ENCODE measurements at places on chromosomes 2 and 18.

- no peak for DNase-seq
These were observed 32.9 kb upstream of the FZD5 start for GRCh38 chr2:207802650-207803049.

GRCh38 chr2:28621172-28622100 lies 125.6 kb downstream of the PLB1 start:
- DNase-seq: peak; percentile 92

DNA sequence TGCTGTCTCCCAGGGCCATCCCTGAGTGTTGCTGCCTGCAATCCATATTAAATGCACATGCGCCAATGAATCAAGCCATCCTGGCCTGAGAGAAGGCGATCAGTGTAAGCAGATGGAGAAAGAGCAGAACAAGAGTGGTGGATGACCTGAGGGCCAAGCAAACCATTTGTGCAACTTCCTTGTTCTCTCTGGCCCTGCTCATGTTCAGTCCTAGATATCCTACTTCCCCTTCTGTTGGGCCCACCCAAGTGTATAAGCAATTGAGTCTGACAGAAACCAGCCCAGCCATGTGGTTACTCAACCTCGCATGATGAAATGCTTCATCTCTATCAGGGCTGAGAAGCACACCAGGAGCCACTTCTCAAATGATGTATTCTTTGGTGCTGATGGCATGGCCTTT lies 383.1 kb upstream of the ID2 start:
- DNase-seq: no peak

DNA sequence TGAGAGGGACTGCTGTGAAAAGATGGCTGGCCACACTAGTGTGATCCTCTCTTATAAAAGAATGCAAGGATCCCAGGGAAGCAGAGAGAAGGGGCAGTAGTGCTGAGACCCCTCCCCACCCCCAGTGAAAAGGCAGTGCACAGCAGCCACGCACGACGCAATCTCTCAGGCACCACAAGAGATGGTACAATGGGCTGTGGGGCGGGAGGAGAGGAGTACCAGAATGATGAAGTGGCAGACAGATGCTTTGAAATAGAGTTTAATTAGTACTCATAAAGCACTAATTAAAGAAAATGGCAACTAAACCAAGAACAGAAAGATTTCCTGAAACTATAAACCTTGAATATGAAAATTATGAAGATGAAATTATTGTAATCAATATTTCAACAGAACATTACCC lies 29.0 kb downstream of the B4GALT6 start:
- no peak for DNase-seq

- no peak for DNase-seq
These were observed 657 bp upstream of the BIN1 start for GRCh38 chr2:127107622-127107999.

- DNase-seq: peak; percentile 93
These were observed 8.1 kb downstream of the SMAD7 start for GRCh38 chr18:48942554-48943261.

- DNase-seq: no peak
These were observed 161.6 kb upstream of the NCK2 start for GRCh38 chr2:105582952-105583660.

DNA sequence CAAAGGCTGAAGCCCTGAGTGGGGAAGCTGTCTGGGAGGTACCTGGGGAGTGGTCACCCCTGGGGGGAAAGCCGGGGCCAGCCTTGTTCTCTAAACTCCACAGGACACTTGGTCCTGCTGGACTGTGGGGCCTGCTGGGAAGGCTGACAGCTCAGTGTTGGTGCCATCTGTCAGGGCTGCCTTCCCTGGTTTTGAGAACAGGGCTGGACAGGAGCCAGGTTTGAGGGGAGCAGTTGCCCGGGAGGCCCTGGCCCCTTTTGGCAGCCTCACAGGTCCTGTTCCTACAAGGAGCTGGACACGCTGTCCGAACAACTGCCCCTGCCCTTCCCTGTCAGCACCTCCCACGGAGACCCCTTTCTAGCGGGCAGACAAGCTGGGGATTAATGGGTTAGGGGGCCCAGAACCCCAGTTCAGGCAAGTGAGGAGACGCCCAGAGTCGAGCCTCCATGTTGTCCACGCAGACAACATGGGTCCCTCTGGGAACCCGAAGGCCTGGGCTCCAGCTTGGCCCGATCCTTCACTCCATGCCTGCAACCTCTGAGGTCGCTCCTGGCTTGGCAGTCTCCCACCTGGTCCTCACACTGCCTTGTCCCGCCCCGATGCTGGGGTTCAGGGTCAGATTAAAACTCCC lies 40.8 kb downstream of the ATOH8 start:
- no peak for DNase-seq

DNA sequence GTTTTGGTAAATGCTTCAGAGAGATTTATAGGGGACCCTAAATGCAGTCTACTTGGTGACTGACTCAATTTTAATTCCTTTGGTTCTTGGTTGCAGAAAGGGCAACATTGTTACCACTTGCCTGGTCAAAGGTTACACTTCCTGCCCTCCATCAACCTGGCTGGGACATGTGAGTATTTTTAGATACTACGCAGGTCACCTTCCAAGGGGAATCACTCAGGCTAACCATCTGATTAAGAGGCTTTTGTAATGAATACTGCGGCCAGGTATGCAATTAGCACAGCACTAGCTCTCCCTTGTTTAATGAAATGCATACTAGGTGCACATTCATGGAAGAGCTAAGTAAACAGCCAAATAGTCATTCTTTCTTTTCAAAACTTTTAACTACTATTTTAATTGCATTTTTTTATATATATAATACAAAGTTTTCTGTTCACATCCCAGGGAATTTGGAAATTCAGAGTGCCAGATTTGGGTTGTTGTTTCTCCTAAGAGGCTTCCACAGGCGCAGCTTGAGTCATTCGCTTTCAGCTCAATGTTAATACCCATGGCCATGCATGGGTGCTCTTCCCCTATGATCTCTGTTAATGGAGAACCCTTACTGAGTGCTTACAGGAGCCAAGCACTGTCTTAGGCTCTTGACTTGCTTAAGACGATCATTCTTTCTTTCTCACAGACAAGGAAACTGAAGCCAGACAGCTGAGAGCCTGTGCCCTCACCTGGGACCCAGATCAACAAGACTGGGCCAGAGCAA lies 152.2 kb downstream of the MTX2 start:
- DNase-seq: no peak

- DNase-seq: no peak
These were observed 200.7 kb downstream of the RPIA start for GRCh38 chr2:88892207-88892606.

- no peak for DNase-seq
These were observed 407.2 kb upstream of the NETO1 start for GRCh38 chr18:73274812-73275621.

DNA sequence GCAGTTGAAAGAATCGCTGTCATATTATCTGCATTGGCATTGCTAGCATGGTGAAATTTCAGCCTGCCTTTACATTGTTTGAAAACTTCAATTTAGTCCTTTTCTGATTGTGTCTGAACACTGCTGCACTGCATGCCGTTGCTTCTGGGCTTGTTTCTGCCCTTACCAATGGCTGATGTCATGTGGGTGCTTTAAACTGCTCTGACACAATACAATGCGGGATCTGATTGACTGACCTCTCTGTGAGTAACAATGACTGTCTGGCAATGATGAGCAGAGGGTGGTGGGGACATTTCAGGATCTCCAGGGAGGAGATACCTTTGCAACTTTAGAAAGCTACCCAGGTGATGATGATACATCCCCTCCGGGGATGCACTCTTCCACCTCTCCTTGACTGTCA lies 119.5 kb upstream of the ZBTB14 start:
- DNase-seq: no peak

- no peak for DNase-seq
These were observed 49.8 kb downstream of the LDLRAD4 start for GRCh38 chr18:13268158-13269012.

- DNase-seq: no peak
These were observed 66.4 kb upstream of the BOD1L2 start for GRCh38 chr18:57080479-57080878.

DNA sequence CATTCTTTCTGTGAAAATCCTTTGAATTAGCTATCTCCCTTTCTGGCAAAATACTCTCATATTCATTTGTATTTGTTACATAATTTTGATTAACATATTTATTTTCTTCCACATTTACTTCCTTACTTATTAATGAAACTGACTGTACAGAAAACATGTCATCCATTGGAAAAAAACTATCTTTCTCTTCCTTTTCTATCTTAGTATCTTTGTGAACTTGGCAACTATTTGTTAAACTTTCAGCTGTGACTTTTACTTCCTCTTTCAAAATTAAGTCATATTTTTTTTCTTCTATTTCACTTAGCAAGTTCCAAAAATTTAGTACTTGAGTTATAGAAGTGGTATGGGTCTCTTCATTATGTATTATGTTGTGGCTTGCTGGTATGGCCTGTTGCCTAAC lies 2.6 kb downstream of the RAD51AP2 start:
- no peak for DNase-seq

DNA sequence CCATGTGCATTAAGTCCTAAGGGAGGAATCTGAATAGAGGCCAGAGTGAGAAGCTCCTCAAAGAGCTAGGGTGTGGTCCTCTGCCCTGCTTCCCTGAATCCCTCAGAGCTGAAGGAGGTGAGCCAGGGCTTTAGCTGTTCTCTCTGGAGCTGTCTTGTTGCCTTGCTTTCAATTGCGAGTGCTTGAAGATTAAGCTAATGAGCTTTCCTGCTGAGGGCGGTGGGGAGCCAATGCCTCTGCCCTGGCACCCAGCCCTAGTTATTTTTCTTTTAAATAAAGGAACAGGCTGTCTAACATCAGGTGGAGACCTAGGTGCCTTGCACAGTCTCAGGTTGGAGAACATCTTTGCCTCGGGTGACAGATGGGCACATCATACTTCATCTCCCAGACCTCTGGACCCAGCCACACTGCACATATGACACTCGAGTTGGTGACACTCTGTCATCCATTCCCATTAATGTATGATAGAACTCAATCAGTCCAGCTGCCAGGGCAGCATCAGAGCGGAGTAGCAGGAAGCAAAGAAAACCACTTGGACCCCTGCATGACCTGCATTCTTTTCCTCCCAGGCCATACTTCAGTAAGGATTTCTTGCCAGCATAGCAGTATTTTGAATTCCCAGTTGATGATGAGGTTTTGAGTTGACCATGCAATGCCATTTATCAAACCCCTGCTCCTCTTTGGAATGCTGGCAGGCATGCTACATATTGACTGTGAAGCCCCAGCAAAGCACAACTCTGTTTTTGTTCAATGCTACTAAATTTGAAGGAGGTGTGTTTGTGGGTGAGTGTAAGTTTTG lies 292.7 kb downstream of the RNF144A start:
- peak; percentile 24 for DNase-seq

DNA sequence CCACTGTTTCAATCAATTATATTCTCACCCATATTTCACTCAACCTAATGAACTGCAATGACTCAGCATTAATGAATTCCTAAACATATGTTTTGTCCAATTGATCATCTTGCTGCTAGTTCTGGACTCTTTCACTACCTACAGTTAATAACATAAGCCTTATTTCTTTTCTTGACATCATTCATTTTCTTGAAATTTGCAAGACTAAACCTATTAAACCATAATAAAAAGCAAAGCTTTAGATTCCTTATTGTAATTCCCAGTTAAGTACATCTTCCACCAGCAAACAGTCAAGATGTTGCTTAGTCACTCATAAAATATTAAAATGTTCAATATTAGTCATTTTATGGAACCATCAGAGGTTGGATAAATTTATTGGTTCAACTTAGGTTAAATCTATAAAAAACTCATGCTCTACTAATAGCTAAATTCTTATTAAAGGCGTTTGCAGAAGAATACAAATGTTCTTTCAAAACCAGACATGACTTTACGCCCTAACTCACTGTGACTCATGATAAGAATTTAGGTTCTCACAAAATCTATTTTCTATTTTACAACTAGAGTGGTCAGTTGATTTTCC lies 599.4 kb downstream of the RNF144A start:
- no peak for DNase-seq

GRCh38 chr2:241728000-241728399 lies 6.4 kb upstream of the D2HGDH start:
- DNase-seq: no peak

DNA sequence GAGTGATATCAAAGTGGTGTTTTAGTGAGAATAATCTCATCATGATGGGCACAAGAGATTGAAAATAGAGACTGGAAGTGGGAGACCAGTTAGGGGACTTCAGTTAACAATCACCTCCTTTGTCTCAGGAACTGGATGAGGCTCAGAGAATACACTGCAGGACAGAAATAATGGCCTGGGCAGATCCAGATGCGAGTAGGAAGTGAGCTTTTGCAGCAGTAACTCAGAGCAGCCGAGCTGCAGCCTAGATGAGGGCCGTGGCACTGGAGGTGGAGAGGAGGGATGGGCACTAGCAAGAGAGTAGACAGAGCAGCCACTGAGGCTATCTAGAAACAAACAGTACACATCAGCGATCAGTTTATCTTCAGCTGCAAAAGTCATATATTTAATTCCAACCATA lies 48.6 kb downstream of the CYB5A start:
- DNase-seq: no peak

- DNase-seq: no peak
These were observed 151.9 kb upstream of the ALKAL2 start for GRCh38 chr2:439556-440402.

DNA sequence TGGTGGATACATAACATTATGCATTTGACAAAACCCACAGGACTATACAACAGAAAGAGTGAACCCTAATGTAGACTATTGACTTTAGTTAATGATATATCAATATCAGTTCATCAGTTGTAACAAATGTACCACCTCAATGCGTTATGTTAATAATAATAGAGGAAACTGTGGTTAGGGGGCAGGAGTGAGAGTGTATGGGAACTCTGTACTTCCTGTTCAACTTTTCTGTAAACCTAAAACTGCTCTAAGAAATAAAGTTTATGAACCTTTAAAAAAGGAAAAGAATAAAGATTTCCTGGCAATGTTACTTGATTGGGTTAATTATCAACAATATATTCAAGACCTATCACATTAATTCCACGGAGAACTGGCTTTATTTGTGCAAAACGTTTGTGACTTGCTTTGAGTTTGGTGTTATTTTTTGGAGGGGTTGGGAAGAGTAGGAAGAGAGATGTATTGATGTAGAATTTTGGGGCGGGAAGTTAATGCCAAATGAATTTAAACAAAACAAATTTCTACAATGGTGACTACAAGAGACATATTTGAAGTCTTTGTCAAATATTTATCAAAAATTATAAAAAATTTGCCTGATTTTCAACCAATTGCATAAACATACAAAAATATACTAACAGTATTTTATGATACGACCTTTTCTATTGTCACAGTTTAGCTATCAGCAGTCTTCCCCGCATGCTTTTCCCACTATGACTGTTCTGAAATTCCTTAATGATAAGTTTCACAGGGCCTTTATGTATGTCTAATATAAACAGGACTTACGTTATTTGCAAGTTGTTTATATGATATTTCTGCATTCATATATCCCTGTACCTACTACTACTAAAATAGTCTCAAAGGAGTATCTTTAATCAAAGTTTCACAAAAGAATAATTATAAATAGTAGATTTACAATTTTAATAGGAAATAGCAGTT lies 2.1 kb upstream of the RTN4 start:
- DNase-seq: no peak

DNA sequence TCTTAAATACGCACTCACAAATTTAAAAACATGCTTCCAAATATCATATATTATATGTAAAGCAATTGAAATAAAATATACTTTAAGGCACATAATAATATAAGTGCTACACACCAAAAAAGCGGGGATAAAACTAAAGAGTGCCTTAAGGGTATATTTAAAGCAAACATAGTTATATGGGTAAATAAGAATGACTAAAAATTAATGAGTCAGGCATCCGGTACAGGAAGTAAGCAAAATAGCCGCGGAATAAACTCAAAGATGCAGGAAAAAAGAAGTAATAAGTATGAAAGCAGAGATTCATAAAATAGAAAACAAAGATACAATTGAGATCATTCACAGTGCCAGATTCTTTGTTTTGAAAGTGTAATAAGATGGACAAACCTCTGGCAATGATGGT lies 503.5 kb upstream of the SOX11 start:
- DNase-seq: no peak

Data from non-pigmented ciliary epithelial cell (primary cell).